Stimulated activated CD8-positive, alpha-beta memory T cell treated with anti-CD3 and anti-CD28 coated beads, Interleukin-15, amount 100 ng/mL, for 4 hours (primary cell): ENCODE measurements at places on chromosomes 6 and 20.
A peak's percentile ranks its signal among the peaks of the same experiment; 100 is the strongest.

DNA sequence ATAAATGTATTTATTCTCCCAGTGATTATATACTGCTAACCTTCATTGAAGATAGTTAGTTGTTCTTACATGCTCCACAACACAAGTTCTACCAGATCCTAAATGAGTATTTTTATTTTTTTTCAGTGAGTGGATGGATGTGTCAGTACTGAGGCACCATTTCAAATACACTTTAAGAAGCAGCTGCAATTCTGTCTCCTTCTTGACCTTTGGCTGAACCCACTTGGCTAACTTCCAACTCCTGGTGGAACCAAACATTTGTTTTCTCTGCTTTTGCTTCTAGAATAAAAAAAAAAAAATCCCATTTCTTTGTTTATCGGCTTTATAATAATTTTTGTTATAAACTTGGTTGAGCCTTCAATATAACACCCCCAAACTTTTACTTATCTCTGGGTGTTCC is 458.3 kb upstream of the MAP3K7 start:
- DNase-seq: no peak

- DNase-seq: no peak
These were observed 31.9 kb downstream of the GMPR start for GRCh38 chr6:16270178-16270794.

- peak; percentile 30 for DNase-seq
These were observed 24.4 kb upstream of the SLCO4A1 start for GRCh38 chr20:62617711-62618483.

DNA sequence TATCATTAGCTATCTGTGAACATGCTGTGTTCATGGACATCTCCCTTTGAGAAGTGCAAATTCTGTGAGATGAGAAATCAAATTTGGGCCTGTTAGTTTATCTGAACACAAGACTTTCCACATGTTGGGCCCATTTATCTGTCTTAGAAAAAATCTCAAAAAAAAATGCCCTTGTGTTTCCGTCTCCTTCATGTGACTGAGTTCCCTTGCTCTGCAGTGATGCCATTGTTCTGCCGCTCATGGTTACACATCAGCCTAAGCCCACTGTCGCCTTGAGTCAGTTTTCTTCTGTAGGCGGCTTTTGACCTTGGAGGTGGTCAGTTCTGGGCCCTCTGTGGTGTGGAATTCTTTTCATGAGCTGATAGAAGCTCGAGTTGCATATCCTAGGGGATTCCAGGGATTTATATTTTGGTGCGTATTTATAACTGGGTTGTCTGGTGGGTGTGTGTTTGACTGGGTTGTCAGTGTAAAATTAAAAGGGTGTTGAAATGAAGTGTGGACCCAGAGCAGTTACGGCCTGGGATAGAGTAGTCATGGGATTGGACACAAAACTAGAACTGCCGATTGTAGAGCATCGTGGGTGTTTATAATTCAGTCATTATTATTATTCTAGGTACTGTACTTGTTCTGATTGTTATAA is 156.7 kb downstream of the JARID2 start:
- no peak for DNase-seq

DNA sequence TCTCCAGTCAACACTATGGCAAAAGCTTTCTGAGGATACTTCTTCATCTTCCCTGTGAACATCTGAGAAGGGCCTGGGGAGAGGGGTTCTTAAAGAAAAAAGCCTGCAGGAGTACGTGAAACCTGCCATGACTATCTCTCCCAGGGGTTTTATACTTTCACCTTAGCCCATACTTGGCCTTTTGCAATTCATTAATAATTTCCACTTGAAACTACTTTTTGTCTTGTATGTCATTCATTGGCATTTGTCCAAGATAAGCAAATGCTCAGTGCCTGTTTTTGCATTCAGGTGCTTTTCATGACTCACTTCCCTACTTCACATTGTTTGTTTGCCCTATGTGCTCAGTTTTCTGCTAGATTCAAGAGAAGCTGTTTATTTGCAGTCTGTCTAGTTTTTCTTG is 580.3 kb upstream of the GJE1 start:
- no peak for DNase-seq

GRCh38 chr6:2714111-2714895 is 36.4 kb downstream of the MYLK4 start:
- no peak for DNase-seq

DNA sequence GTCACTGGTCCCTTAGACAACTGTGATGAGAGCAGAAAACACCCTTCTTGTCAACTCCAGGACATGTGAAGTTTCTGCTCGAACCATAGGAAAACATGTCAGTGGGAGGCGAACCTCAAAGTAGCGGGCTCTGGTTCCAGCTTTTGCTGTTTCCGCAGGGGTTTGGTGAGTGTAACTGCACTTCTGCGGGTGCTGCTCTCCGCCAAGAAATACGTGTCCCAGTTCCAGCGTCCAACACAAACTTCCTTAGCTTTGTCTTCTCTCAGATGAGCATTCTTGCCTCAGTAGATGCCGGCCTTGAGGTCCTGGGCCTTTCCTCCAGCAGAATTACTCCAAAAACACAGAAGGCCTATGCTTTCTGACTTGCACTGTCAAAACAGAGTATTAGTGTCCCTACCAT is 156.3 kb downstream of the FNDC1 start:
- no peak for DNase-seq

GRCh38 chr6:11367638-11368199 is 135.3 kb upstream of the NEDD9 start:
- DNase-seq: no peak

DNA sequence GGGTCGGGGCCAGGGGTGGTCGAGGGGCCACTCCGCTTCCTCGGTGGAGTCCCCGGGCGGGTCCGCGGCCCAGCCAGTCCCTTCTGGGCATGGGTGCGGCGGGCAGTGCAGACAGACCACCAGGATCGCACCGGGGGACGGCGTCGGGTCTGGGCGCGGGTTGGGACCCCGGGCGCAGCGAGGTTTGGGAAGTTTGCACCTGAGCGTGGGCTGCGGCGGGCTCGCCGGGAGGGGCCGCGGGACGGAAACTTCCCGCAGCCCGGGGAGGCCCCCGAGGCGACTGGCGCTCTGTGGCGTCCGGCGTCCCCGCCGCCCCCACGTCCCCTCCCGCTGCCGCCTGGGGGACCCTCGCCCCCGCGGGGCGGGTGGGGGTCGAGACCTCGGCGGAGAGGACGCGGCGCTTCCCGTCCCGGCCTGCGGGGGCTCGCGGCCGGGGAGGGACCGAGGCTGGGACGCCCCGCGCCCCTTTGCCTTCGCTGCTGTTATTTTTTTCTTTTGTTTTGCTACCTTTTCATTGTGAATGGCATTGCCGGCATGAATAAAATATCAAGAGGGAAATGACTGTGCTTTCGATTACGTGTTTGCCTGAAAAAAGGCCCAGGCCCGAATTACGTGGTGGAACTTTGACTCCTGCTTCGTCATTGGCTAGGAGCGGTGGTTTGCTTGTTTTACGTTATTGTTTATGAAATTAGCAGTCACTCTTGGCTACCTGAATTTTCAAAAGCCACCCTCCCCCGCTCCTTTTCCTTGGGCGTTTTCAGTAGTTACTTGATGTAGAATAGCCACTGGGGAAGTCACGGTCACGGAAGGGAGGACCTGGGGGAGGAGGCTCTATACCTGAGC is 703 bp downstream of the SNX9 start:
- DNase-seq: peak; percentile 70

GRCh38 chr6:52550014-52550575 is 26.8 kb downstream of the TRAM2 start:
- DNase-seq: no peak

DNA sequence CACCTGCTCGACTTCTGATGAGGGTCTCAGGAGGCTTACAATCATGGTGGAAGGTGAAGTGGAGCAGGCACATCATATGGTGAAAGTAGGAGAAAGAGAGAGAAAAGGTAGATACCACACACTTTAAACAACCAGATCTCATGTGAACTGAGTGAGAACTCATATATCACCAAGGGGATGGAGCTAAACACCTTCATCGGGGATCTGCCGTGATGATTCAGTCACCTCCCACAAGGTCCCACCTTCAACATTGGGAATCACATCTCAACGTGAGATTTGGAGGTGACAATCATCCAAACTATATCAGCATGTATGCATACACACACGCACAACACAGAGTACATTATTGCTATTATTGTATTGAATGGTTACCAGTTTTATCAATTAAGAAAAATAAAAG is 453.3 kb upstream of the NRSN1 start:
- DNase-seq: no peak

DNA sequence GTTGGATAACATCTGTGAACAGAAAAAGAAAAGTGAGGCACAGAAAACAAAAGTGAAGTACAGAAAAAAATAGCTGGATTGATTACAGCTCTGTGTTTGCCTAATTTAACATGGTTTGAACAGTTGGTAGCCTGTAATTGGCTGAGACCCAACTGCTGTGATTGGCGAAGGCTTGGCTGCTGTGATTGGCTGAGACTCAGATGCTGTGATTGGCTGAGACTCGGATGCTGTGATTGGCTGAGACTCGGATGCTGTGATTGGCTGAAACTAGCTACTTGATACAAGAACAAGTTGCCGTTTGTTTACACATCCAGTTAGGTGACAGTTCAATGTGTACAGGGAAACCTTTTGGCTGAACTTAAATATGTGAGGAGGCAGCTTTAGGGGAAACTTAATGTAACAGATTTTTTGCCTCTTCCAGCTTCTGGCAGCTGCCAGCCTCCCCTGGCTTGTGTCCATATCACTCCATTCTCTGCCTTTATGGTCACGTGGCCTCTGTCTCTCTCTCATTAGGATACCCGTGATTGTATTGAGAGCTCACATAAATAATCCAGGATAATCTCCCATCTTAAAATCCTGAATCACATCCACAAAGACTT is 223.4 kb upstream of the FOXA2 start:
- DNase-seq: no peak

- no peak for DNase-seq
These were observed 9.6 kb downstream of the HLA-DMB start for GRCh38 chr6:32931211-32931610.

GRCh38 chr6:149079911-149080491 is 237.5 kb upstream of the TAB2 start:
- DNase-seq: no peak

DNA sequence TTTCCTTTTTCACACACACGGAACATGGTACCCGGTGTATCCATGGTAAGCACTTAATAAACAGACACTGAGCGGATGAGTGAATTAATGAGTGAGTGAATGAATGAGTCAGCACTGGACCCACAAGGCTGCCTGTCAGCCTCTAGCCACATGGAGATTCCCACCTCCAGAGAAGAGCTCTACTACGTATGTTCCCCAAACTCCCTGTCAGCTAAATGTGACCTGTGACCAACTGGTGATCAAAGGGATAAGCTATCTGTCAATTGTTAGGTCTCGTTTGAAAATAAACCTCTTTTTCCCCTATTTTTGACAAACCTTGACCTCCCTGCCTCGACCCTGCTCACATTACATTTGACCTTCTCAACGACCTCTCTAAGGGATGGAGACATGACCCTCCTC is 24.5 kb upstream of the TAF8 start:
- DNase-seq: no peak

DNA sequence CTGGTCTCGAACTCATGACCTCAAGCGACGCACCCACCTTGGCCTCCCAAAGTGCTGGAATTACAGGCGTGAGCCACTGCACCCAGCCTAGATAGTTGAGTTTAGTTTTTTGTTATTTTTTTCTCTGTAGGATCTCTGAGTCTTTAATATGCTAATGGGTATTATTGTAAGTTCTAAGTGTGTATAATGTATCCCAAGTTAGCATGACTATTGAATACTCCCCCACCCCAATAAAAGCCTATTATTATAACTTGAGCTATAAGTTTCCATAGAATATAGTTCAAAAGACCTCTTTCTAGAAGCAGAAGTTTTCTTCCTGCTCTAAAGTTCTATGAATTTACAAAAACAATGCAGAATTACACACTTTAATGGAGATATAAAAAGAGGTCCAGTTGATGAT is 210.4 kb upstream of the MARCKS start:
- DNase-seq: no peak
